ENCODE measurements at places on chromosomes 2 and 18. TPM values are rescaled to one million over a fixed set of nuclear protein-coding genes. Genes with fewer than 3 reads are reported as not detected.

GRCh38 chr2:199464606-199465352 lies 7.0 kb upstream of the SATB2 start:
- no peak for DNase-seq

The ABCG5 gene
- 0.55 TPM for polyA plus RNA-seq

DNA sequence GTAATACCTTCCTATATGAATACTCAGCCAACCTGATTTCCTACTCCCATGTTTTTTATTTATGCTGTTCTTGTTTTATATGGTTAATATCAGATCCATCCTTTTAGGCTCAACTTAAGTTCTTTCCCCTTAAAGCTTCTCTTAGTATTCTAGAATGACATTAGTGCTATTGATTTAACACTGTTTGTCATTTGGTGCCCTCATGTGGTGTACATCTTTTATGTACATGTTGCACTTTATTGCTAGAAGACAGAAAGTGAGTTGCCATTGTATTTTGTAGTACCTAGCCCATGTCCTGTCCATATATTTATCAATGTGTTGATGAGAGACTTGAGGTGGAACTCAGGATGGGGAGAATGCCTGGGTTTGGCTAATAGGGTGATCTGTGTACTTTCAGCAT lies 2.5 kb downstream of the HTRA2 start:
- DNase-seq, result no peak

GRCh38 chr2:10647441-10647840 lies 42.3 kb downstream of the NOL10 start:
- no peak for DNase-seq

GRCh38 chr2:209938906-209939305 lies 63.5 kb upstream of the RPE start:
- DNase-seq, result no peak

DNA sequence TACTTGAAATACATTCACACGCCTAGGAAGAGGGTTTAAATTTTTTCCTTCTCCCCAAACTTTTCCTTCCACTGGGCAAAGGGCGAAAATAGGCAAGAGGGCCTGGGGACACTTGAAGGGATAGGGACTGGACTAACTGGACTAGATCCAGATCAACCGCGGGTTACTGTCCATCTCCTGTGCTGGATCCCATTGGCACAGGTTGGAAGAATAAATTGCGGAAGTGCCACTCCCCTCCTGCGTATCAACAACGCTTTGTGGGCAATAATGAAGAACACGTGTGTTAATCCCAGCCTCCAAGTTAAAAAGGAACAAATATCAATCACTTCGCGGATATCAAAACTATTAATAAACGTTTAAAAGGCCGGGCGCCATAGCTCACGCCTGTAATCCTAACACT lies 1.7 kb upstream of the FZD5 start:
- no peak for DNase-seq

The ITGAV gene
- 75.5 TPM for polyA plus RNA-seq

- no peak for DNase-seq
These were observed 342.3 kb upstream of the MYT1L start for GRCh38 chr2:2673406-2673805.

GRCh38 chr2:179201869-179202268 lies 62.8 kb downstream of the SESTD1 start:
- DNase-seq, result peak; percentile 11

The OTX1 gene
- 0.03 TPM for polyA plus RNA-seq

GRCh38 chr18:23682472-23682871 lies 6.8 kb upstream of the LAMA3 start:
- no peak for DNase-seq

DNA sequence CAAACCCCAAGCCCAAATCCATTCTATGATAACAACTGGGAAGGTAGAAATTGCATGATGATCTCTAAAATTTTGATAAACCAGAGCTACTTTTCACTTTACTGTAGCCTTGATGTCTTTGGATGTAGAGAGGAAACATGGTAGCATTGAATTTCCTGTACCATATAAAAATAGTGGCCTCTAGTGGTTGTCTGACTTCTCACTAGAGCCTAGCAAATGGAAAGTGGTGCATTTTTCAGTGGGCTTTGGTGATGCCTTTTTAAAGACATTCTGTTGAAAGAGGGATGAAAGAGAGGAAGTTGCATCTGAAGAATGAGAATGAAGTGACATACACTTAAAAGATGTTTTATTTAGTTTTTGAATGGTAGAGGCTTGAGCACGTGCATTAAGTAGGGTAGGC lies 662.2 kb downstream of the XIRP2 start:
- no peak for DNase-seq

Data from renal cortex interstitium (tissue), 15 donors.